ENCODE measurements at places on chromosomes 1 and 21.
A peak's percentile ranks its signal among the peaks of the same experiment; 100 is the strongest.

GRCh38 chr1:222897527-222898190, 82.8 kb downstream of the DISP1 start:
- H3K36me3 ChIP-seq, result no peaks in the 10 kb centered on the region
- H3K27ac ChIP-seq, result no peak overlapping the region
- H3K27me3 ChIP-seq, result no peaks in the 10 kb centered on the region
- DNase-seq, result no peak
- H3K4me3 ChIP-seq, result no peak overlapping the region

DNA sequence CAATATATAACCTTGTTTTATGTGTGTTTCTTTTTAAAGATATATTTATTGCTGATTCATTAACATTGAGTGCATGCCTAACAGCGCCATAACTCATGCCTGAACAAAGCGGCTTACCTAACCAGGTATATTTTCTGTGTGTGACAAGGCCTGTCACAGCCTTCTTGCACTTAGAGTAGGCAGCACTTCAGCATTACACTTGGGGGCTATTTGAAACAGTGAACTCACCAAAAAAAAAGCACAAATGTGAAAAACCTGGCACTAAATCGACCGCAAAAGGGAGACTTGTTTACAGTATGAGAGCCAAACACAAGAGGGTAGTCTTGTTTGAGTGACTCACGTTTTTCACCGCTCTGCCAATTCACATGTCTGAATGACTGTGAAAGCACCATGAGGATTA, 111.7 kb downstream of the DISP1 start:
- no peaks in the 10 kb centered on the region for H3K27me3 ChIP-seq
- H3K4me3 ChIP-seq, result no peak overlapping the region
- DNase-seq, result no peak
- peaks cover 3% of the 10 kb centered on the region for H3K4me1 ChIP-seq

DNA sequence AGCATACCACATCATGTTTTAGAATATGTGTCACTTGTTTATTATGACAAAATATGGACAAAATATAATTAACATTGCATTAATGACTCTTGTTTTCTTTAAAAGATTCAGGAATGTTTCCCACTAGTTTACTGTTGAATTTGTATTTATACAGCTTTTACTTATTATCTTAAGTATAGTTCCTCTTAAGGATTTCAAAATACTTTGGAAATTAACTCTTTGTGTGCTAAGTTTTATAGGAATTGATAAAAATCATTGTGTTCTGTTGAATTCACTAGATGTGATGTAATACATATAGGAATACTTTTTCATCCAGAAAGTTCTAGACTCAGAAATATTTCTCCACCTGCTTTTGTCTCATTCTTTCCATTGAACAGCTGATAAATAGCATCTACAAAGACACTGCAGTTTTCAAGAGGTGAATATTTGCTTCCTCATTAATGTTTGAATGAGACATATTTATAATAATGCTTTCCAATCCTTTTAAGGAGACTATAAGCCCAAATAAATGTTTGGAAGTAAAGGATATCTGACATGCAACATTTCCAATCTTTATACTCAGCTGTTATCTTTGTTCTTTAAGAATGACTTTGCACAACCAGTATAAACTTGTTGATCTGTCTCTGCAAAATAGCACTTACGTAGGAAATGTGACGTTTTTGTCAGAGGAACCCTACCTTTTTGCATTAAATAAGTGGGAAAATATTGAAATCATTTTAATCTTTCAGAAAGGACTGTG, 38.4 kb upstream of the SAMSN1 start:
- H3K4me1 ChIP-seq, result no peaks in the 10 kb centered on the region
- no peak for DNase-seq
- H3K27ac ChIP-seq, result no peak overlapping the region
- H3K4me3 ChIP-seq, result no peak overlapping the region
- no peaks in the 10 kb centered on the region for H3K36me3 ChIP-seq

- no peaks in the 10 kb centered on the region for H3K27me3 ChIP-seq
- DNase-seq, result no peak
- H3K4me1 ChIP-seq, result peaks cover 11% of the 10 kb centered on the region
- H3K4me3 ChIP-seq, result no peak overlapping the region
- peaks cover 7% of the 10 kb centered on the region for H3K36me3 ChIP-seq
- no peak overlapping the region for H3K27ac ChIP-seq
Measured at GRCh38 chr1:8447616-8448150, 129.8 kb downstream of the SLC45A1 start.

- H3K27me3 ChIP-seq, result peaks cover 9% of the 10 kb centered on the region
- H3K36me3 ChIP-seq, result no peaks in the 10 kb centered on the region
- H3K27ac ChIP-seq, result no peak overlapping the region
- H3K4me1 ChIP-seq, result no peaks in the 10 kb centered on the region
Measured at GRCh38 chr1:115377411-115377810, 39.4 kb upstream of the NGF start.

DNA sequence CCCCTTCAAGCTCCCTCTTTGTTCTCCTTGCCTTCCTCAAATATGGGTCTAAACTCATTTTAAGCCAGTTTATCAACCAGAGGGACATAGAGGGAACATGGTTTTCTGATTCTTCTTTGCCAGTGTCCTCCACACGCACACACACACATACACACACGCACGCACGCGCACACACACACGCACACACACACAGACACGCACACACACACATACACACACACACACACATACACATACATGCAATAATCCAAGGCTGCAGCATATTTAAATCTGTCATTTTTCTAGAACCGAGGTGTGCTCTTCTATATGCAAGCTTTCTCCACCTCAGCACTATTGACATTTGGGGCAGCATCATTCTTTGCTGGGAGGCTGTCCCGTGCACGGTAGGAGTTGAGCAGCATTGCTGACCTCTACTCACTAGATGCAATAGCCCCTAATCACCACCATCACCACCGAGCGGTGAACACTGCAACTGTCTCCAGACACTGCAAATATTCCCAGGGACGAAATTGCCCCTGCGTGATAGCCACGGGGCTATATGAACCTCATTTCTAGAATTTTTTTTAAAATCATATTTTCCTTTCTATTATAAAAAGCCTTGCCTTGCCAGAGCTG, 8.0 kb downstream of the TNFRSF9 start:
- H3K4me3 ChIP-seq, result no peak overlapping the region
- H3K36me3 ChIP-seq, result no peaks in the 10 kb centered on the region
- no peaks in the 10 kb centered on the region for H3K4me1 ChIP-seq

DNA sequence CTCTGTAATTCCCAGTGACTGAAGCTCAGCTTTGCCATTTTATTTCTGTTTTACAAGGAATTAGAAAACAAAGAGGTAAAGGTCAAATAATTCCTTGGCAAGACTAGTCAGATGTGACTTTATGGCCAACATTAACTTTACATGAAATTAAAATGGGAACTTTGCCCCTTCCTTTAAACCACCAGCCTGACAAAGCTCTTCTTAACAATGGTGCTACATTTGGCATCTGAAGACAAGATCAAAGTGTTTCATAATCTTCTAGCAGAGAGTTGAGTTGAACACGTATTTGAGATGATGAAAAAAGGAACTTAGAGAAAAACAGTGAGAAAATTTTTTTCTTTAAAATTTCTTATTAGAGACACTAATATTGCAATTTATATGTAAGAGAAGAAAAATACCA, 193.8 kb downstream of the AK5 start:
- H3K4me3 ChIP-seq, result no peak overlapping the region
- H3K36me3 ChIP-seq, result no peaks in the 10 kb centered on the region
- H3K27ac ChIP-seq, result no peak overlapping the region

DNA sequence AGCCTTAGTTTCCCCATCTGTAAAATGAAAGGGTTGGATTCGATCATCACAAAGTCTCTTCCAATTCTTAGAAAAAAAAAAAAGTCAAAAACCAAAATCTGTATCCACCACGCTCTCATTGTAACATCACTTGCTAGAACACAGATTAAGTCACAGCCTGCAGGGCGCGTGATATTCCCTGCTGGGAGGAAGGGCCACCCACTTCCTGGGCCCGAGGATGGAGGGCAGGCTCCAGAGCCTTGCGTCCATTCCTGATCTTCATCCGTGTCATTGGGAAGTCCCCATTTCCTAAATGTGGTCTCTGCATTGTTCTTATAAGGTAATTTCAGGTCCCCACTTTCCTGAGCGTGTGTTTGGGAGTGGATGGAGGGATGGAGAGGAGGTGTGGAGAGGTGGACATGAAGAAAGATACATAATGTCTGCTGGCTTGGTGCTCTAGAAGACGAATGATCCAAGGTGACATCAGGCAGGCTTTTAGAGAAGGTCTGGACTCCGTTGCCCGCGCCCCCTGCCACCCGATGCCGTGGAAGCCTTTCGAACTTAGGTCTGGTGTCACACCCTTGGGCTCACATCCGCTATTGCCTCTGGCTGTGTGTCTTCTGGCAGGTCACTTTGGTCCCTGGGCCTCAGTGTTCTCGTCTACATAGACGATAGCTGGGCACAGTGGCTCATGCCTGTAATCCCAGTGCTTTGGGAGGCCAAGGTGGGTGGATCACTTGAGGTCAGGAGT, 56.1 kb downstream of the ATP5PO start:
- no peak overlapping the region for H3K4me3 ChIP-seq
- DNase-seq, result no peak
- H3K27me3 ChIP-seq, result no peaks in the 10 kb centered on the region
- no peaks in the 10 kb centered on the region for H3K4me1 ChIP-seq
- no peaks in the 10 kb centered on the region for H3K36me3 ChIP-seq

DNA sequence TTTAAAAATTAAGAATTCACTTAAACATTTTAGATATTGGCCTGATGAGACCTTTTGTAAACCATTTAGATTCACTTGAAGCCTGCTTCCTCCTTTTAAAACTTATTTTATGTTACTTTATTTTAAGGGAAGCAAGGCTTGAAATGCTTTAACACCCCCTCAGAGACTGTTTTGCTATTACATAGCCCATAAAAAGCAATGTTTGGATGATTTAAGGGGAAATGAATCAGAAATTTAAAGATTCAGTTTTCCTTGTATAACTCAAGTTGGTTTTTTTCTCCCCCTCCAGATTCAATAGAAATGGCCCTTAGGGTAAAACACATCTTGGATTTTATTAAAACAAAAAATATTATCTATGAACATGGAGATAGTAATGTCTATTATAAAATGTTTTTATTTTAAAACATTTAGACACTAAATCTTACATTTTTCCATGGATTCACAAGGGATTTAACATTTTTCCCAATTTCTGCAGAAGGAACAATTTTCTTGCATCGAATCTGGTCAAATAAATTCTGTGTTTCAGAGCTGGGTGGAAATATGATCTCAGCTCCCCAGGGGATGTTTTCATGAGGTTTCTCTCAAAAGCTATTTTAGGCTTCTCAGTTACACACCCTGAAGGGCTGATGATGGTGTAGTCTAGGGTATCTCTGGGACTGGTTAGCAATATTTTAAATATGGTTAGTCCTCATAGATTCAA, 69.3 kb upstream of the WARS2 start:
- no peaks in the 10 kb centered on the region for H3K4me1 ChIP-seq
- H3K4me3 ChIP-seq, result no peak overlapping the region
- H3K27me3 ChIP-seq, result no peaks in the 10 kb centered on the region
- DNase-seq, result peak; percentile 15

DNA sequence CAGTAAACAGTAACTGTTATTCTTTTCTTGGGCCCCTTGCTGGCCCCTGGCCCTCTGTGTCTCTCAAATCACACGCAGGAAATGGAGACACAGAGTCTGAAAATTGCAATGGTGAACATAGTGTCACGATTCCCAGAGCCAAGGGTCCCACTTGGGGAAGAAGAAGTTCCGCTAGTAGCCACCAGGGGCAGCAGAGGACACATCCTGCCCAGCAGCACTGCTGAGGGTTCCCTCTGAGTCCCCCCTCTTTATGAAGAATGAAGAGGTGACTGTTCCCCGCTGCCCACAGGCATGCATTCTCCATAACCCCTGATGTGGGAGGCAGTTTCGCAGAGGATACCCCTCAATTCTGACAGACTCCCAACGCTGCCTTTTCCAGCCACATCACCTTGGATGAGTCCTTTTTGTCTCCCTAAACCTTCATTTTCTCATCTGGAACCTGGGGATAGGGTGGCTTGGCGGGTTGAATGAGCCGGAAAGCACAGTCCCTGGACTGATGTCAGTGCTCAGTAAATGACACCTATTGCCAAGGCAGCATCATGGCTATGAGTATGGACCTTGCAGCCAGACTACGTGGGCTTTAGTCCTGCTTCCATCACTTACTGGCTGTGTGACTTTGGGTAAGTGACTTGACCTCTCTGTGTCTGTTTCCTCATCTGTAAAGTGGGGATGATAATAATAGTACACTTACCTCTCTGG, 238.0 kb upstream of the TMEM51 start:
- H3K4me3 ChIP-seq, result no peak overlapping the region
- peak; percentile 66 for DNase-seq
- H3K27me3 ChIP-seq, result no peaks in the 10 kb centered on the region
- H3K27ac ChIP-seq, result no peak overlapping the region

DNA sequence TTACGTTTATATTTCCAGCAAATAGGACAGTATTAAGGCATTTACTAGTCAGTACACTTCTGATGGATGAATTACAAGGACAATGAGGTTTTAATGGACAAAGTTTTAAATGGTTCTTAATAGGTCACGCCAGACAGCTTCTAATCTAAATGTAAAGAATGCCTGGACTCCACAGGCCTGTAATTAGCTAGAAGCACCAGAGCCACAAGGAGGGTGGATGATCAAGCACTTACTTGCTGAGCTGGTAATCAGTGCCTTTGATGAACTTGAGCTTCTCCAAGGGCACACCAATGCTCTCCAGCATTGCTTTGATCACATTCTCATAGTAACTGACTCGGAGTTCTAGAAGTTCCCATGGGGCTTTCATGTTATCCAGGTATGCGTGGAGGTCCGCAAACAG, 6.8 kb downstream of the YARS1 start:
- no peaks in the 10 kb centered on the region for H3K27me3 ChIP-seq
- DNase-seq, result no peak
- H3K36me3 ChIP-seq, result peaks cover 82% of the 10 kb centered on the region

- H3K27me3 ChIP-seq, result peaks cover 35% of the 10 kb centered on the region
- H3K27ac ChIP-seq, result no peak overlapping the region
- H3K36me3 ChIP-seq, result no peaks in the 10 kb centered on the region
- no peak overlapping the region for H3K4me3 ChIP-seq
Measured at GRCh38 chr1:206142011-206142410, 24.8 kb upstream of the AVPR1B start.

DNA sequence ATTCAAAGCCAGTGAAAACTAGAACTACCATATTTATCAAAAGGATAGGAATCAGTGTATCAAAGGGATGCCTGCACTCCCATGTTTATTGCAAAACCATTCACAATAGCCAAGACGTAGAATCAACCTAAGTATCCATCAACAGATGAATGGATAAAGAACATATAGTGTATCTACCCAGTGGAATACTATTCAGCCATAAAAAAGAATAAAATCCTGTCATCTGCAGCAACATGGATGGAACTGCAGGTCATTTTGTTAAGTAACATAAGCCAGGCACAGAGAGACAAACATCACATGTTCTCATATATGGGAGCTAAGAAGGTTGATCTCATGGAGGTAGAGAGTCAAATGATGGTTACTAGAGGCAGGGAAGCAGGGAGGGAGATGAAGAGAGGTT, 110.0 kb downstream of the PAX7 start:
- H3K36me3 ChIP-seq, result peaks cover 9% of the 10 kb centered on the region
- no peak overlapping the region for H3K27ac ChIP-seq
- H3K4me3 ChIP-seq, result no peak overlapping the region
- no peaks in the 10 kb centered on the region for H3K27me3 ChIP-seq
- DNase-seq, result no peak
